Activated CD8-positive, alpha-beta memory T cell treated with anti-CD3 and anti-CD28 coated beads for 1 hour (primary cell): ENCODE measurements at places on chromosomes 12 and 14.

- no peak for DNase-seq
These were observed 85.2 kb downstream of the KTN1 start for GRCh38 chr14:55665067-55665675.

GRCh38 chr12:10456856-10457255 lies 3.7 kb upstream of the KLRC1 start:
- no peak for DNase-seq

- DNase-seq = no peak
These were observed 68.2 kb downstream of the DAD1 start for GRCh38 chr14:22520796-22521195.

DNA sequence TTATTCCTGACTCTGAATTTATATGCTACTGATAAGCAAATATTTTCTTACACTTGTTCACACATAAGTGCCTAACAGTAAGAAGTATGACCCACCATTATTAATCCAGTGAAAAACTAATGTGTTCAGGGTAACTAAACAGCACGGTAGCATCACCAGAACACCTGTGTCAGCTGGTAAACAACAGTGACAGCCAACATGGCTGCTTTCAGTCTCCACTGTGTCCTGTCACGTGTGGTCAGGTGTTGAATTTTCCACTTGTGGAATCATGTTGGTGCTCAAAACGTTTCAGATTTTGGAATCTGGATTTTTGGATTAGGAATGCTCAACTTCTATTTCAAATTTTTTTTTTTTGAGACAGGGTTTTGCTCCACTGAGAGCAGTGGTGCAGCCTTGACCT lies 14.3 kb upstream of the ATP23 start:
- DNase-seq = no peak

DNA sequence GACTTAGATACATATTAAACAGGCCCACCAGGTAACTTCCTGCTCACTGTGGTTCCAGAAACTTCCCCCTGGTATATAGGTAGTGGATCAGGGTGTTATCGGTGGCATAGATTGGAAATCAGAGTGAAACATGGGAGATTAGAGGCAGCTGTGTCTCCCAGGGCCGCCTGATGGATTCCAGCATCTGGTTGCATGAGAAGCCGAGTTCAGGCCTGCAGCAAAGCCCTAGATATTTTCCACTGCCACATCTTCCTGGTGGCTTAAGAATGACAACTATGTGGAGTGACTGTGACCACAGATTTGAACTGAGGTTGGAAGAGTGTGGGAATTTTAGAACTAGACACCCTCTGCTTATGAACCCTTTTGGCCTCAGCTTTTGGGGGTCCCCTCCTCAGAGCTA lies 184.8 kb upstream of the NTF3 start:
- no peak for DNase-seq

DNA sequence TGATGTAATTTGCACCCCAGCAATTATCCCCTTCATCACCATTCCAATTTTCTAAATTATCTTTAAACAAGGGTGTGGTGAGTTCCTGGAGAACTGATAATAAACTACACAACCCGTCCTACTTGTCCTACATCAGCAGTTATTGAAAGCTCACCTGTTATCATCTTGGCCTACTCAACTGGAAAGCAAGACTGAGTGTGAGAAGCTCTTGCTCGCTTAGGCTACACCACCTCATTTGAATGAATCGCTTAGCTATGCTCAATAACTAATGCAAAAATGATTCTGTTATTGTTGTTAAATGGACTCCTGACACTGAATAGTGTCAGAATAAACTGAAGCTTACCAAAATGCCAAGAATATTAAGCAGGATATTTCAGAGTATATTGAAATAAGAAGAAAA lies 115.4 kb upstream of the BTG1 start:
- DNase-seq = no peak

GRCh38 chr12:33587784-33588712 lies 148.4 kb upstream of the SYT10 start:
- DNase-seq = no peak

GRCh38 chr12:93946542-93947150 lies 201.7 kb upstream of the PLXNC1 start:
- no peak for DNase-seq

- peak; percentile 64 for DNase-seq
These were observed 1030.4 kb downstream of the TMEM121 start for GRCh38 chr14:106556665-106557289.

DNA sequence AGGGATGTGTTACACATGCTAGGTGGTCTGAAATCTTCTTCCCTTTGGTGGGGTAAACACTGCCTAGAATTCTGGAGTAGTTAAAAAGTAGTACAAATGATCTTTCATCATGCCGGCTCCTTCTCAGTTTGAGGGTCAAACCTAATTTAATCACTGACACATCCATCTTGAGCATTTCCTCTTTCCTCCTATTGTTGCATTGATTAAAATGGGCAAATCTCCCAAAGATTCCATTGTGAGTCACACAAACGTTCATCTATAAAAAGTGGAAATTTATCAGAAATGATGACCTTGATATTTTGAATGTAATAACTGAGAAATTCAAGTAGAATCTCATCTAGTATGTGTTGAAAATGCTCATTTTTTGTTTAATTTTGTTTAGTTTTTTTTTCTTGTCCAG lies 996.0 kb downstream of the NRXN3 start:
- DNase-seq = no peak

DNA sequence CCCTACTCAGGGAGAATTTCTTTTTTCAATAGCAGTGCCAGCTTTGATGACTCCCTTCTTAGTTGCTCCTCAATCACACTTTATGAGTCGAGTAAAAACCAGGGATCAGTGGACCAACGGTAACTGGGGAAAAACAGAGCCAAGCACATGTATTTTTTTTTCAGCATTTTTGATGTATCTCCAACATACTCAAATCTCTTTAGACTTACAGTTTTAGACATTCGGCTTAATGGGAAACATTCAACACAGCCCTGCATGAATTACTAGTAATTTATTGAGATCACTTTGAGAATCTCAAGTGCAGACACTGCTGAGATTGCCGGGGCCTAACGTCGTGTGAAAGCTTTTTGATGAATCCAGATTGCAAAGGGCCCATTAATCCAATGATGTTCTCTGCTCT lies 306.7 kb downstream of the NUAK1 start:
- DNase-seq = no peak

DNA sequence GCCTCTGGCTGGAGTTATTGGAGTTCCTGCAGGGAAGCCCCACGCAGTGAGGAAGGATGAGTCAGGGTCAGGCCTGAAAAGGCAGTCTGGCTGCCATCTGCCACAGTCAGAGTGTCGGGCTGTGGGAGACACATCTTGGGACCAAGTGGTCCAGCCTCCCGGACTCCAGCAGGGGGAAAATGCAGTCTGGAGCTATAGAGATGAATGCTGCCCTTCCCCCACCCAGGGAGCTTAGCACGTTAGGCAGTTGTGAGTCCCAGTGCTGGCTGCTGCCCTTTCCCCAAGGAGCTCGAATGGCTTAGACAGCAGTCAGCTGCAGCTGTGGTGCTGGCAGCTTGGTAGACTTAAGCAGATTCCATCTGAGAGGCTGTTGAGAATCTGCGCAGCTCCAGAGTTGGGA lies 8.2 kb upstream of the NTS start:
- DNase-seq = no peak

- no peak for DNase-seq
These were observed 77.3 kb upstream of the GRIN2B start for GRCh38 chr12:14058717-14059116.

- no peak for DNase-seq
These were observed 857 bp downstream of the ETNK1 start for GRCh38 chr12:22625762-22626294.

GRCh38 chr14:96056509-96057422 lies 17.6 kb downstream of the C14orf132 start:
- DNase-seq = no peak

GRCh38 chr14:69796797-69797500 lies at the start of gene SLC10A1:
Gene SLC10A1, minus strand, starts transcription at chr14:69797241. Its CDS starts 86 bp downstream, at chr14:69797155.
- DNase-seq = no peak
